ENCODE measurements at places on chromosomes 2 and 18.

DNA sequence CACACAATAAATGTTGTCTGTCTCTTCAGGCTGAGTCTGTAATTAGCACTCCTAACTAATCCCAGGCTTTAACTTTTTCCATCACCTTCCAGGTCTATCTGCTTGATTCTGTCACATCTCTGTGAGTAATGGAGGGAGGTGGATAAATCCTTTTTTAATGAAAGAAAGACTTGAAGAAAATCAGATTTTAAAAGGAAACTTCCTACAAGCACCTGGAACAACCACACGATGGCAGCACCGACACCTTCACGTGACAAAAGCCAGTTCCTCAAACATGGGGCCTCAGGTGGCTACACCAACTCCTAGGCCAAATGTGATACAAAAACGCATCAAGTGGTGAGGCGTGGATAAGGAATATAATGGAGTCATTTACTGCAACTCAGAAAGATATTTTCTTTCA, 41.8 kb downstream of the TGFBRAP1 start:
- peak; percentile 43 for DNase-seq

DNA sequence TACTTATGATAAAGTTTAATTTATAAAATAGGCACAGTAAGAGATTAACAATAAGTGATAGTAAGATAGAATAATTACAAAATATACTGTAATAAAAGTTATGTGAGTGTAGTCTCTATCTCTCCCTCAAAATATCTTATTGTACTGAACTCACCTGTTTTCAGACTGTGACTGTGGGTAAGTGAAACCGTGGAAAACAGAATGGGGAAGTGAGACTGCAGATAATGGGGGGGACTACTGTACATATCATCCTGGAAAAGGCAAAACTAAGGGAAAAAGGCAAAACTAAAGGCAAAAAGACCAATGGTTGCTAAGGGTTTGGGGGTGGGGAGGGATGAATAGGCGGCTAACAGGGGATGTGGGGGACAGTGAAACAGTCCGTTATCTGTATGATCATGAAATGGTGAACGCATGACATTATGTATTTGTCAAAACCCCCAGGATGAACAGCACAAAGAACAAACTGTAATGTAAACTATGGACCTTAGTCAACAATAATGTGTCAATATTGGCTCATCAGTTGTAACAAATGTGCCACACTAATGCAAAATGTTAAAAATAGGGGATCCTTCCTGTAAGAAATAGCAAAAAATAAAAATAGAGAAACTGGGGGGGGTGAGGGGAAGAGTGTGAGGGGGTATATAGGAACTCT, 93.8 kb downstream of the EPB41L3 start:
- no peak for DNase-seq

GRCh38 chr2:224357098-224357901, 44.6 kb downstream of the FAM124B start:
- peak; percentile 77 for DNase-seq

GRCh38 chr2:172288603-172289002, 138.8 kb upstream of the ITGA6 start:
- no peak for DNase-seq

GRCh38 chr18:32018331-32019250, at the start of gene RNF125:
RNF125 (plus strand) TSS chr18:32018825; CDS start chr18:32018864, 39 bp downstream.
- peak; percentile 89 for DNase-seq

DNA sequence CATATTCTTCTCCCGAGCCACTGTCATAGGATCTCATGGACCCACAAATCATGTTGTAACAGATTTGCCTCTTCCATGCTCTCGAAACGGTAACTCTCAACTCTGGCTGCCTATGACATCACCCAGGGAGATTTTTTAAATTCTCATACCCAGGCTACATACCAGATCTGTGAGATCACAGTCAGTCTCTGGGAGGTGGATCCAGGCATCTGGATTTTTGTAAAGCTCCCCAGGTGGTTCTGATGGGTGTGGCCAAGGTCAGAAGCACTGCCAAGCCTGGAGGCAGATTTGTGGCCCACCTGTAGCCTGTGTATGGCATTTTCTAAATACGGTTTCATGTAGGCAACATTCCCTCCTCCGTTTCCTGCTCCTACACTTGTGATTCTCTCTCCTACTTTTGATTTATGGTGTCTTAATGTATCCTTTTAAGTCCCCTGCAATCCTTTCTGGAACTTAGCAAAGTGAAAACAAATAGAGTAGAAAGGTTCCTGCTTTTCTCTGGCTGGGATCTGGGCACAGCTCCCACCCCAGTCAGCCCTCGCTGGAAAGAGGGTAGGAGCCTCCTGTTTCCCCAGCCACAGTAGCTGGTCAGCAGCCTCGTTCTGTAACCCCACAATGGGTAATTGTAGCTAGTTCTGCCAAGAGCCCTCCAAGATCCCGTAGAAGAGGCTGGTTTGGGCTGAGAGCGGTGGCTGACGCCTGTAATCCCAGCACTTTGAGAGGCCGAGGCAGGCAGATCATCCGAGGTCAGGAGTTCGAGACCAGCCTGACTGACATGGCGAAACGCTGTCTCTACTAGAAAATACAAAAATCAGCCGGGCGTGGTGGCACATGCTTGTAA, 96.2 kb downstream of the KLHL29 start:
- peak; percentile 87 for DNase-seq

DNA sequence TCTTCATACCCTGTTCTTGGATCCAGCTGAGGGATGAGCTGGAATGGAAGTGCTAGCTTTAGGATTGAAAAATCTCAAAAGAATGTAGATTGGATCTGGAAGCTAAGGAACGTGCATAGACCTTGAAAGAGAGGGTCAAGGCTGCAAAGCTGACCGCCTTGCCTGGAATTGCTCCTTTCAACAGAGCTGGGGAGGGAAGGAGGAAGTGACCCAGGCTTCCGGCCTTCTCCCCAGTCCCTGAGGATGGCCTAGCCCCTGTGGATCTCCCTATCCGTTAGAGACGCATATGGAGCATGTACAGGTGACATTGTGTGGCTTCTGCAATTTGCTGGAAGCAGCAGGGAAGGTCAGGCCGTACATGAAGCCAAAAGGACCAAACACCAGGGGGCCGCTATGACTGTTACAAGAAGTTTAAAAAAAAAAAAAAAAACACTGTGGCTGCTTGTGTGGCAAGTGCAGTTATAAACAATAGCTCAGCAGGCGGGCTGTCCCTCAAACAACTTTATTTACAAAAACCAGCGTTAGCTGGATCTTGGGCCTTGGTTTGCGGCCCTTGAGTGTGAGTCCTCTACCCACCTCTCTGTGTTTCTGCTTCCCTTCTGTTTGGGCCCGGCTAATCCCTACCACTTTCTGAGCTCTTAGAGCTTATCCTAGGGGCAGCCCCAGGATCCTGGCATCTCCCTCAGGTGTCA, 227.6 kb downstream of the SEPTIN10 start:
- no peak for DNase-seq

DNA sequence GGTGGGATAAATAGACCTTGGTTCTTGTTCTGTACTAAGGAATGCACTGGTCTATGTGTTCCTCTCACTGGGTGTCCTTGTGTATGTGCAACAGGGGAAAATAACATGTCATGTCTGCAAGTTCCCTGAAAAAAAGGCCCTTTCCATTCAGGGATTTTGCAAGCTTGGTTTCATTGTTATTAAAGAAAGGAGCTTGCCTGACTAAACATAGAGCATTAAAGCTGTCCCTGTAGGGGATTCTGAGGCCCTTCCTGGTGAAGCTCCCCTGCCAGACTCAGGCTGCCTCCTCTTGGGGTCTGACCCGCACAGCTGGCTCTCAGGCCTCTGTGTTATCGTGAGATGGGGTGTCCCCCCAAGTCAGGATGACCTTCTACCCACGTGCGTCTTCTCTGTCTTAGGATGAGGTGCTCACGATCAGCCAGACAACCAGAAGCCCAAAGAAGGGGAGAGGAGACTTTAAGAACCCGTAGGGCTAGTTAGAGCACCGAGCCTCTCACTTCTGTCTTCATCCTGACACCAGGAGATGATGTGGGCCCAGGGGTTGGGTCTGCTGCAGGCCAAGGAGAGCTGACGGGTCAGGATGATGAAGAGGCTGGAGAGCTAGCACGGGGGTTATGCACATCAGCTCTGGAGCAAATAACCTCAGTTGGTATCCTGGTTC, 21.2 kb downstream of the CAPG start:
- DNase-seq = no peak

DNA sequence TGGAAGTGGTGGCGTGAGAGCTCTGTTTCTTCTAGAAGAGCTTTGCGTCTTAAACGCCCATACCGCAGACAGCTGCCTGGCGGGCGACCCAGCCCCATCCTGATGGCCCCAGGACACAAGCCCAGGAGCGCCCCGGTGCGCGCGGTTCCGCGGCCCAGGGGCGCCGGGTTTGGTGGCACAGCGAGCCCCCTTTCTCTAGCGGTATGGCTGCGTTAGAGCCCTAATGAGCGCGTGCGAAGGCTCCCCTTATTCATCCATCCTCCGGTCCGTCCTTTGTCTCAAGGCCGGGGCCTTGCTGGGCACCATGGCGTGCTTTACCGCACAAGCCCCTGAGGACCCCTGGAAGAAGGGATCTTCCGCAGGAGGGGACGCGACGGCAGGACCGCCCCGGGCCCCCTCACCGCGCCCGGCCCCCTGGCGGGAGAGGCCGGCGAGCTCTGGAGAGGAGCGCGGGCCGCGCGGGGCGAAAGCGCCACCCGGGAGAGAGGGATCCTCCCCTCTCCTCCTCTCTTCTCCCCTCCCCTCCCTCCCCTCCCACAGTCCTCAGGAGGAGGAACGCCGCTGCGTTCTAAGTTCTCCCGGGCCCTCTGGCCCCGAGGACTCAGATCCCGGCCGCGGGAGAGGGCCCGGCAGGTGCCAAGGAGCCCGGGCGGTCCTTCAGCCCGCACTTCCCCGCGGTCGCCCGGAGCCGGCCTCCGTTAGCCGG, 626 bp upstream of the SLC1A4 start:
- DNase-seq = peak; percentile 84

Data from AG20443 (cell line).